ENCODE measurements at places on chromosomes 7 and 10.
A peak's percentile ranks its signal among the peaks of the same experiment; 100 is the strongest.

DNA sequence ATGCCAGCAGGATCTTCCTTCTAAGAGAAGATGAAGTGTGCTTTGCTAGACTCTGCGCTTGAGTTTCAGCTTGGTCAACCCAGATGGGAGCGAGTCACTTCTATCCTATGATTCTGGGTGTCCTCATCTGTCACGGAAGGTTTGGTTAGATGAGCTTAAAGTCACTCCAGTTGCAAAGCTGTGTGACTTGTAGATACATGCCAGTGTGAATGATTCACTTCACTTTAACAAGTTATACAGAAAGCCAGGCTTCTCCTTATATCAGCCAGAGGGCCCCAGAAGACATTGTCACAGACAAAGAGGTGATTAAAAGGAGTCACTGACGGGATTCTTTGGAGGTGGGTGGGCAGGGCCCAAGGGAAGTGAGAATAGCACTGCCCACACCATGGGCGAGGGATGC is 122.6 kb upstream of the PFKP start:
- DNase-seq = no peak

- DNase-seq = peak; percentile 14
Measured at GRCh38 chr10:132888898-132889490, 53.4 kb downstream of the CFAP46 start.

- DNase-seq = no peak
Measured at GRCh38 chr10:122182308-122182707, 88.8 kb upstream of the BTBD16 start.

GRCh38 chr10:74056050-74056818 is 58.3 kb downstream of the VCL start:
- DNase-seq = peak; percentile 49
